ENCODE measurements at places on chromosomes 16 and 17. TPM values are rescaled to one million over a fixed set of nuclear protein-coding genes. Genes with fewer than 3 reads are reported as not detected.

The ZFP3 gene
- polyA plus RNA-seq = 0.32 TPM

The DOC2A gene
- not detected for polyA plus RNA-seq

The NPIPA7 gene
- polyA plus RNA-seq = not detected

The CCL17 gene
- not detected for polyA plus RNA-seq

The DRC3 gene
- polyA plus RNA-seq = not detected

The KCNAB3 gene
- 0.06 TPM for polyA plus RNA-seq

The SRL gene
- not detected for polyA plus RNA-seq

The ALOX15 gene
- not detected for polyA plus RNA-seq

The UTS2R gene
- polyA plus RNA-seq = not detected

The SCARF1 gene
- polyA plus RNA-seq = not detected

The ASIC2 gene
- not detected for polyA plus RNA-seq

The TBC1D3C gene
- not detected for polyA plus RNA-seq

The NR1D1 gene
- polyA plus RNA-seq = 5.6 TPM

The APOH gene
- polyA plus RNA-seq = not detected

The ANKRD40CL gene
- not detected for polyA plus RNA-seq

The RHBDL1 gene
- not detected for polyA plus RNA-seq

The RAB34 gene
- 6.7 TPM for polyA plus RNA-seq

The POLDIP2 gene
- 70.2 TPM for polyA plus RNA-seq

The RUNDC3A gene
- not detected for polyA plus RNA-seq

The CPHXL2 gene
- not detected for polyA plus RNA-seq

The USP22 gene
- 32.1 TPM for polyA plus RNA-seq

The WWOX gene
- polyA plus RNA-seq = 11.0 TPM

The DNAJA3 gene
- polyA plus RNA-seq = 27.5 TPM

The PTRH2 gene
- polyA plus RNA-seq = 16.2 TPM

The ACE gene
- 0.15 TPM for polyA plus RNA-seq

The KRTAP4-5 gene
- not detected for polyA plus RNA-seq

Data from CD4-positive, CD25-positive, alpha-beta regulatory T cell (primary cell).